ENCODE measurements at places on chromosomes 12 and 14. TPM values are rescaled to one million over a fixed set of nuclear protein-coding genes. Genes with fewer than 3 reads are reported as not detected.

GRCh38 chr12:20314328-20314727, 54.0 kb upstream of the PDE3A start:
- H3K27ac ChIP-seq, result no peak overlapping the region
- no peaks in the 10 kb centered on the region for H3K27me3 ChIP-seq
- H3K36me3 ChIP-seq, result no peaks in the 10 kb centered on the region
- H3K4me1 ChIP-seq, result no peaks in the 10 kb centered on the region
- H3K4me3 ChIP-seq, result no peak overlapping the region

DNA sequence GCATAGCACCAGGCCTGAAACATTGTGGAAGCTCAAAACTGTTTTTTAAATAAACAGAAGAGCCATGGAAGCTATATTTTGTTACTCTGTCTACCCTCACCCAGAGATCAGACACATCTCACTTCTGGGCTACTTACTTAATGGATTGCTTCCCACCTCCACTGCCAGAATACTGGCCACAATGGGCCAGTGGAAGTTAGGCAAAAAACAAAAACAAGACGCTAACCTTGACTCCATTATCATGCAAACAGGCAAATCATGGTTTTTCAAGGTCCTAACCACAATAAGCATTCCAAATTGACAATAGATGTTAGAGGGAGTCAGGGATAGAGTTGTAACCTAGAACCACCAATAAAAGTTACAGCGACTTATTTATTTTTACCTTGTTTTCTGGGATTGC, 52.7 kb upstream of the PTCSC3 start:
- DNase-seq, result no peak
- no peaks in the 10 kb centered on the region for H3K36me3 ChIP-seq
- H3K27me3 ChIP-seq, result peaks cover 17% of the 10 kb centered on the region
- no peak overlapping the region for H3K27ac ChIP-seq
- no peaks in the 10 kb centered on the region for H3K4me1 ChIP-seq

DNA sequence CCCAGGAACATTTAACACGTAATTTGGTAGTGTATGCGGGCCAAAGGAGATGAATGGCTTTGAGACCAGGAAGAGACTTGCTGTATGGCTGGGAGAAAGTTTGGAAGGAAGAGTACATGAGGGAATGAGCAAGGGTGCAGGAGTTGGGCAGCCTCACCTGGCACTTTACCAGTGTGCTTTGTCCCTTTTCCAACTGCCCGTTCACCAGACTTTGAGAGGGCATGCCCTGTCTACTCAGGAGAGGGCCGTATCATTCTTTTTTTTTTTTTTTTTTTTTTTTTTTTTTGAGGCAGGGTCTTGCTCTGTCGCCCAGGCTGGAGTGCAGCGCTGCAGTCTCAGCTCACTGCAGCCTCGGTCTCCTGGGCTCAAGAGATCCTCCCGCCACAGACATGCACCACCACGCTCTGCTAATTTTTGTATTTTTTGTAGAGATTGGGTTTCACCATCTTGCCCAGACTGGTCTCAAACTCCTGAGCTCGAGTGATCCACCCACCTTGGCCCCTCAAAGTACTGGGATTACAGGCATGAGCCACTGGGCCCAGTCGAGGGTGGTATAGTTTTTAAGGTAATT, 6.5 kb downstream of the DYNC1H1 start:
- peak overlapping the region; percentile 27 for H3K27ac ChIP-seq
- peaks cover 23% of the 10 kb centered on the region for H3K4me1 ChIP-seq
- no peaks in the 10 kb centered on the region for H3K27me3 ChIP-seq
- DNase-seq, result no peak
- H3K36me3 ChIP-seq, result no peaks in the 10 kb centered on the region

DNA sequence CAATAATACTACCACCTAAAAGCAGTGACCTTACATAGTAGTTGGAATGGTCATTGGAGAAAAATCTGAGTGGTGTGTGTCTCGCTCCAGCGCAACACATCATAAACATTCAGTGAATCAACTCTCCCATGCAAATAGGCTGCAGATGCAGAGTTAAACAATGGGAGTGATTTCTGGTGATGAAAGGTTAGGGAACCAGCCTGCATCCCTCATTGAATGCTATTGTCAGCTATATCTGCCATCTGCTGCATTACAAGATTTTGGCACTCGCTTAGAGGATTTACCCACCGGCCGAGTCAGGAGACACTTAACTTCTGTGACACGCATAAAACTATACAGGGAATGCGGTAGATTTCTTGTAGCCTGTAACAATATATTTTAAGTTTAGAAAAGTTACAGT, 900.9 kb downstream of the FLRT2 start:
- no peak overlapping the region for H3K4me3 ChIP-seq
- H3K27me3 ChIP-seq, result no peaks in the 10 kb centered on the region
- H3K27ac ChIP-seq, result no peak overlapping the region
- no peaks in the 10 kb centered on the region for H3K36me3 ChIP-seq
- peaks cover 6% of the 10 kb centered on the region for H3K4me1 ChIP-seq

- no peaks in the 10 kb centered on the region for H3K27me3 ChIP-seq
- H3K4me3 ChIP-seq, result no peak overlapping the region
- peaks cover 26% of the 10 kb centered on the region for H3K36me3 ChIP-seq
- H3K27ac ChIP-seq, result no peak overlapping the region
- no peak for DNase-seq
- peaks cover 22% of the 10 kb centered on the region for H3K4me1 ChIP-seq
These were observed 48.2 kb downstream of the CRACR2A start for GRCh38 chr12:3704512-3705353.

- DNase-seq, result no peak
- H3K4me1 ChIP-seq, result no peaks in the 10 kb centered on the region
- no peak overlapping the region for H3K27ac ChIP-seq
- no peaks in the 10 kb centered on the region for H3K27me3 ChIP-seq
These were observed 6.5 kb downstream of the MBIP start for GRCh38 chr14:36313898-36314297.

DNA sequence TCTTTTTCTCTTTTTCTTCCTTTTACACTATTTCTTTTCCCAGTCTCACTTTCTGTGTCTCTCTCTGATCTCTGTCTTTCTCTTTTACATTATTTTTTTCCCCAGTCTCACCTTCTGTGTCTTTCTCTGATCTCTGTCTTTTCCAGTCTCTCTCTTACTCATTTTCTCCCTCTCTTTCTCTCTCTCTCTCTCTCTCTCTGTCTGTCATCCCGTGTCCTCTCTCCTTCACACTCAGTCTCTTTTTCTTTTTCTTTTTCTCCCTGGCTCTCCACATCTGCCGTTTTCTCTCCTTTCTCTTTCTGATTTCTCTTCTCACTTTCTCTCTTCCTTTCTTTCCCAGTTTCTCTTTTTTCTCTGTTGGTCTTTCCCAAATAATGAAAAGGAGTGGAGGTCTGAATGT, 22.3 kb downstream of the DHRS4L2 start:
- DNase-seq, result no peak
- no peak overlapping the region for H3K4me3 ChIP-seq
- peaks cover 30% of the 10 kb centered on the region for H3K4me1 ChIP-seq
- H3K27ac ChIP-seq, result peak overlapping the region; percentile 20
- H3K27me3 ChIP-seq, result no peaks in the 10 kb centered on the region

DNA sequence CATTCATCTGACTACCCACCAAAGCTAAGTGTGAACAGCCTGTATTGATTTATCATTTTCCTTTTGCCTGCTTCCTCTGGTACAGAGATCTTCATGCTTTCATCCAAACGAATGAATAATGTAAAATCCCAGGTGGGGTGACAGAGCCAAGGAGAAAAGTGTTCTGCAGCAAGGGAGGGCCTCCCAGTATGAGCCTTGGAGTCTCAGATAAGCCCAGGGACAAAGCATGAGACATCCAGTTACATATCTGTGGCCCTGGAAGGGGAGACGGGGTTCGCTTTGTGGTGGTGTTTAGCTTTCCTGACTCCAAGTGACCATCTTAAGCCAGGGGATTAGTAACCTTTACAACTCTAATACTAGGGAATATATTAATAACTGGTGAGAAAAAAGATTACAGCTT, 177.1 kb downstream of the ETV6 start:
- H3K27me3 ChIP-seq, result no peaks in the 10 kb centered on the region
- H3K4me3 ChIP-seq, result no peak overlapping the region

GRCh38 chr12:4217091-4217490, 56.5 kb upstream of the CCND2 start:
- peak overlapping the region; percentile 85 for H3K27ac ChIP-seq
- H3K36me3 ChIP-seq, result no peaks in the 10 kb centered on the region
- no peaks in the 10 kb centered on the region for H3K27me3 ChIP-seq
- DNase-seq, result peak; percentile 32

DNA sequence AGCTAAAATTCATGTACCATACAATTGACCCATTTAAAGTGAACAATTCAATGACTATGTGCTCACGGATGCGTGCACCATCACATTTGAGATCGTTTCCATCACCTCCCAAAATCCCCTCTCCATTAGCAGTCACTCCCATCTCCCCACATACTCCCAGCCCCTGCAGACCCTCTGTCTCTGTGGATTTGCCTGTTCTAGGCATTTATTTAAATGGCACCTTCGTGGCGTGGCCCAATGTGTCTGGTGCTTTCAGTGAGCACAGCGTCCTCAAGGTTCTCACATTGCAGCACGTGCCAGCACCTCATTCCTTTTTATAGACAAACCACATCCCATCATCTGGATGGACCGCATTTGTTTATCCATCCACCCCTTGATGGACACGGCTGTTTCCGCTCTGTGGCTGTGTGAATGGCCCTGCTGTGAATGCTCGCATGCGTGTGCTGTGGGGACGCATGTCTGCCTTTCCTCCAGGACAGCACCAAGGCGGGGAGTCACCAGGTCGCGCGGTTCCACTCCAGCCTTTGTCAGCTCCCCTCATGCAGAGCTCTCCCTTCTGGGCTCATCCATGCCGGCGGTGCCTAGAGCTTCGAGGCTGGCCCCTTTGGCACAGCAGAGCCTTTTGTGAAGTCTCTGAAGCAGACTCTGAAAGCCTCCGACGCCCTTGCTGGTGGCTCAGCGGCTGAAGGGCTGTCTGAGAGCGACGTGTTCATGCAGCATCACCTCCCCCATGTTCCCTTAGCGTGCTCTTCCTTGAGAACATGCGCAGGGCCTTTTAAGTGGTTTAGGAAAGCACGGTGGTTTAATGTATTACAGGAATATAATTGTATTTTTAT, 184.4 kb downstream of the KIF26A start:
- no peaks in the 10 kb centered on the region for H3K36me3 ChIP-seq
- no peak overlapping the region for H3K27ac ChIP-seq
- peaks cover 8% of the 10 kb centered on the region for H3K27me3 ChIP-seq
- no peak for DNase-seq
- H3K4me3 ChIP-seq, result no peak overlapping the region

- no peak for DNase-seq
- peaks cover 10% of the 10 kb centered on the region for H3K27me3 ChIP-seq
- no peaks in the 10 kb centered on the region for H3K36me3 ChIP-seq
These were observed 20.8 kb upstream of the VSX2 start for GRCh38 chr14:74218462-74218861.

GRCh38 chr12:6607751-6608591, 792 bp upstream of the CHD4 start:
- no peak overlapping the region for H3K27ac ChIP-seq
- no peaks in the 10 kb centered on the region for H3K27me3 ChIP-seq
- H3K36me3 ChIP-seq, result peaks cover 5% of the 10 kb centered on the region
- no peak overlapping the region for H3K4me3 ChIP-seq
- DNase-seq, result peak; percentile 74

Gene TDP1
- 37.1 TPM for polyA plus RNA-seq

Gene OAS2
- polyA plus RNA-seq, result 41.7 TPM

Gene ALDH2
- polyA plus RNA-seq, result 16.9 TPM

Gene RHOF
- 40.2 TPM for polyA plus RNA-seq

Gene RILPL2
- 4.7 TPM for polyA plus RNA-seq

Gene SYNDIG1L
- 0.35 TPM for polyA plus RNA-seq

Gene SLC7A7
- 43.0 TPM for polyA plus RNA-seq

Data from naive B cell (primary cell).